AG04450 (cell line): ENCODE measurements at places on chromosomes 12 and 14. TPM values are rescaled to one million over a fixed set of nuclear protein-coding genes. Genes with fewer than 3 reads are reported as not detected.

GRCh38 chr12:27645671-27646070, 50.6 kb upstream of the REP15 start:
- DNase-seq = no peak

- no peak for DNase-seq
Observed at GRCh38 chr14:66884149-66884548, 305.1 kb upstream of the GARIN2 start.

- no peak for DNase-seq
Observed at GRCh38 chr12:101841069-101841468, 10.3 kb upstream of the GNPTAB start.

CDKN1B gene
- 17.9 and 23.1 TPM in 2 replicates for polyA plus RNA-seq

- no peak for DNase-seq
Observed at GRCh38 chr12:22256041-22256441, 78.5 kb downstream of the ST8SIA1 start.

HNF1A gene
- not detected in 2 replicates for polyA plus RNA-seq

TBX3 gene
- 42.2 and 54.8 TPM in 2 replicates for polyA plus RNA-seq

ANO2 gene
- polyA plus RNA-seq = 0.09 TPM in 1 of 2 replicates, not detected in the other

DNA sequence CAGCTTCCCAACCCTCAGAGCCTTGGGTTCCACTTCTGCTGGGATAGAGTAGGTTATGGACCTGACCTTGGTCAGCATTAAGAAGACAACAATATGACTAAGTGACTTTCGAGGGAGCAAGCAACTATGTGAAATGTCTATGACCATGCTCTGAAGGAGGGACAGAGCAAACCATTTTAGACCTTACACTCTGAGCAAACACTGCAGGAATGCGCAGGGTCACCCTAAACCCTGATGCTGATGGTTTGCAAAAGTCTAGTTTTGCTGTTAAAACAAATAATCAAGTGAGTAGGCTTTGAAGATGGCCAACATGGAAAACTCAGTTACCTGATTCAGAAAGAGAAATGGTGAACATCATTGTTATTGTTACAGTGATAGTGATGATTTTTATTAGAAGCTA, 8.7 kb downstream of the ZCCHC8 start:
- DNase-seq = no peak

CIROP gene
- 0.07 and 0.12 TPM in 2 replicates for polyA plus RNA-seq

DNA sequence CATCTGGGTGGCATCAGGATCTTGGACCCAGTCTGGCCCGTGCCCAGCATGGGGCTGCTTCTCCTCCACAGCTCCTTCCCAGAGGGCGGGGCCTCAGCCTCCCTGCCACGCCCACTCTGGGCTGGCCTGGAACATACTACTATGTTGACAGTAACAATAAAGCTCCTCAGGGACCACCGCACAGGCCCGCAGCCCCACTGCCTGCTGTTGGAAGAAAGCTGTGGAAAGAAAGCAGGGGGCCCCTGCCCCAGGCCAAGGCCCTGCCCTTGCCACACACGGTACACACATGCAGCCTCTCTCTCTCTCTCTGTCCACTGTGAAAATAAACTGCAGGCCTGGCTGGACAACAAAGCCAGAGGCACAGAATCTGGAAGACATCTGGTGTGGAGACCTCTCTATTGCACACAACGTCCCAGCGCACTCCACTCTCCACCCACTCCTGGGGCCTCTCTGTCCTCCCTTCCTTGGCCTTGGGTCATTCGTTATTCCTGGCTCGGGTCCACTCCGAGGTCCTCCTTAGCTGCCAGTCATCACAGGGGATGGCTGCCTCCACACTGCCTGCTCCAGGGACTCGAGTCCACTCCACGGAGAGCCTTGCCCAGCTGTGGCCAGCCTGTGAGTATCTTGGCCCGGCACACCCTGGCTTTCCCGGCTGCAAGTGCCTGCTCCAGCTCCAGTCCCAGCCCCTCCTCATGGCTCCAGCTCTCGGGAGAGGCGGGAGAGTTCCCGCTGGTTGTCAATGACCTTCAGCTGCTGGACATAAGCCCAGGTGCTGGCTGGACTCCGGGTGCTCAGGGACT, 11.8 kb upstream of the ENDOU start:
- peak; percentile 24 for DNase-seq

GRCh38 chr12:3998968-3999792, 126.0 kb upstream of the PARP11 start:
- no peak for DNase-seq
